ENCODE measurements at places on chromosomes 2 and 18.

- no peak for DNase-seq
Measured at GRCh38 chr18:50074404-50074803, 120.5 kb downstream of the MYO5B start.

DNA sequence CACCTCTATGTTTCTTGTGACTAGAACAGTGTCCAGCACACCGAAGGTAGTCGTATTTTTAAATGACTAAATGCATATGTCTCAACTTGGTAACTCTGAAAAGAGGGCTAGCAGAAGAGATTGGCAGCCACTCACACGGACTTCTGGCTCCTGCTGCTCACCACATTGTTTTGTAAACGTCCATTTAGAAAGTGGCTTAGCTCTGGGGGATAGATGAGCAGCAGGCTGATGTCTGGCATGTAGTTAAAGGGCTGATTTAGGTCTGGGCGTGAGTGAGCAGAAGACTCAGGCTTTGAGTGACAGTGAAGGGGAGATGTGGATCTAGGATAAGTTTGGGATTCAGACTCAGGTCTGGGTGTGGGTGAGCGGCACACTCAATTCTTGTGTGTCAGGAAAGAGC, 372.9 kb upstream of the HS6ST1 start:
- DNase-seq = no peak

DNA sequence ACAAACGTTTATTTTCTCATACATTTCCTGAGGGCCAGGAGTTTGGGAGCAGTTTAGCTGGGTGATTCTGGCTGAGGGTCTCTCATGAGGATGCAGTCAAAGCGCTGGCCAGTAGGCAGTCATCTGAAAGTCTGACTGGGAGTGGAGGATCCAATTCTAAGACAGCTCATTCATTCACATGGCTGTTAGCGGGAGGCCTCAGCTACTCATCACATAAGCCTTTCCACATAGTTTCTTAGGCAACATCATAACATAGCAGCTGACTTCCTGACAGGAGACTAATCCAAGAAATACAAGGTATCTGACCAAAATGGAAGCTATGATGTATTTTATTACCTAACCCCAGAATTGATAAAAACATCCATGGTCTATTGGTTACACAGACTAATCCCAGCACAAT, 2.9 kb upstream of the MRPL44 start:
- DNase-seq = no peak

DNA sequence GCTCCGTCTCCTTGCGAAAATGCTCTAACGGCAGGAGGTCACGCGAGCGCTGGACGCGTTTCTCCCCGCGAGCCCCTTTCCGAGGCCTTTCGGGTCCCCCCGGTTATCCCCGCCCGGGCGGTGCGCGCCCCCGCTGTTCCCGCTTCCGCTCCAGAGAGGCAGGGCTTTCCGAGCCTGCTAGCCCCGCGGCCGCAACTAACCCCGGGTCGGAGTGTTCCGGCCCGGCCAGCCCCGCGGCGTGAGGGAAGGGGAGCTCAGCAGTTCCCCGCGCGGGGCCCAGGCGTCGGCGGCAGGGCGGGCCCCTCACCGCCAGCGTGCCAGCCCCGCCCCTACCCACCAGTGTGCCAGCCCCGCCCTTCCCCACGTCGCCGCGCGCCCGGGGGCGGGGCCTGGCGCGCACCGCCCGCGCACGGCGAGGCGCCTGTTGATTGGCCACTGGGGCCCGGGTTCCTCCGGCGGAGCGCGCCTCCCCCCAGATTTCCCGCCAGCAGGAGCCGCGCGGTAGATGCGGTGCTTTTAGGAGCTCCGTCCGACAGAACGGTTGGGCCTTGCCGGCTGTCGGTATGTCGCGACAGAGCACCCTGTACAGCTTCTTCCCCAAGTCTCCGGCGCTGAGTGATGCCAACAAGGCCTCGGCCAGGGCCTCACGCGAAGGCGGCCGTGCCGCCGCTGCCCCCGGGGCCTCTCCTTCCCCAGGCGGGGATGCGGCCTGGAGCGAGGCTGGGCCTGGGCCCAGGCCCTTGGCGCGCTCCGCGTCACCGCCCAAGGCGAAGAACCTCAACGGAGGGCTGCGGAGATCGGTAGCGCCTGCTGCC, at the start of gene MSH6:
TSS of gene MSH6 (plus strand) at position 475 of the 815 bp plus-strand sequence. CDS start at position 564, 89 bp downstream.
- DNase-seq = peak; percentile 92

GRCh38 chr2:134952608-134953007, 34.0 kb downstream of the CCNT2 start:
- DNase-seq = no peak

- DNase-seq = no peak
Measured at GRCh38 chr2:225090746-225091145, 48.5 kb upstream of the DOCK10 start.

DNA sequence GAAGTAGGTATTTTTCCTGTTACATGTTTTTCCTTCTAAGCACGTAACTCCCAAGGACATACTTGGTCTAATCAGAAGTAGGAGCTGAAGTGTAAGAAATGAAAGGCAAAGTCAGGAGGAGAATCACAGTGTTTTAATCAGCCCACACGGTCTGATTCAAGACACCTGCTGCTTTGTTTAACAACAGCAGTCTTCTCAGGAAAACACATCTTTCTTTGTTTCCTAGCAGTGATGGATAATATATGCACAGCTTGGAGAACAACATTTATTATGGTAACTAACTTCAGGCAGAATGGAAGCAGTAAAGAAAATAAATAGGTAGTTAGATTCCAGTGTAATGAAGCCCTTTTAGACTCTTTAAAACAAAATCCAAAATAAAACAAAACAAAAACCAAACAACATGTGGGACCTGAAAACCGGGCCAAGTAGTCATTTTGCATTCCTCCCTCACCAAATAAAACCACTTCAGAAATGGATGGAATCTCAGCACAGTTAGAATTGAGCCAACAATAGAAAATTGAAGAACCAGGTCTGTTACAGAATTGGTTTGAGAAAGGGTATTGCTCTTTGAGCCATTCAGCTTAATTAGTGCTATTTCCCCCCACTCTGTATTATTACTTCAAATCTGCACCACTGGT, 61.1 kb upstream of the UGP2 start:
- no peak for DNase-seq

- no peak for DNase-seq
Measured at GRCh38 chr2:60811491-60812375, 55.7 kb downstream of the PAPOLG start.

GRCh38 chr2:164141271-164141670, 405.5 kb upstream of the FIGN start:
- no peak for DNase-seq

GRCh38 chr2:140454717-140455116, 1674.5 kb upstream of the NXPH2 start:
- no peak for DNase-seq

DNA sequence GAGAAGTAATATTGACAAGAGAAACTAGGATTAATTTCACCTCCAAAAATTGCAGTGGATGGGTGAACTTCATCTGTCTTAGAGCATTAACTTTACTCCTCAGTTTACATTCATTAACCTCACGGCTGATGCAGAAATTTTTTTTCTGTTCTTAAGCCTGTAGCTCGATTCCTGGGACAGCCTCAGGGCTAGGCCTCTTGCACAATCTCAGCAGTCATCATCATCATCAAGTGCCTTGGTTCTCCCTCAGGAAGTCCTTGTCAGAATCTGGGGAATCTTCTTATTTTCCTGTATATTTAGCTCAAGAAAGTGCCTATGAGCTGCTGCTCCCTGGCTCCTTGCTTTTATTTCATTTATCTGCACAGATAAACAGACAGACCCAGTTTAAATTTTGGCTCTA, 1272.2 kb upstream of the LRRTM1 start:
- DNase-seq = no peak

DNA sequence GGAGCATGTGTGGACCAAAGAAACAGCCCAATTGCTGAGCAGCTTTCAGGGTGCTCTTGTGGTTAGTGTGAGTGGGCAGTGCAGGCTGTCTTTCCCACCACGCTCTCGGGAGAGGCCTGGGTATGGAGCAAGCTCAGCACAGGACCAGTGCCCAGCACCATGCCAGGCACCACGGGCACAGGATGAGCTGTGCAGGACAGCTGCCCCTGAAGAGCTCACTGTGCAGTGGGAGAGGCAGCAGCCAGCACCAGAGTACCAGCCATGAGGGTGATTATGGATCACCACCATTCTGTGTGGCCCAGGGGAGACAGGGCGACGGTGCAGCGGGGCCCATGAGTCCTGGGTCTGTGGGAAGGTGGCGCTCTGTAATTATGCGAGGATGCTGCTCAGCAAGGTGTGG, 29.7 kb upstream of the FAHD2A start:
- no peak for DNase-seq

- no peak for DNase-seq
Measured at GRCh38 chr2:238255151-238255551, 15.3 kb upstream of the HES6 start.

- no peak for DNase-seq
Measured at GRCh38 chr18:11419338-11419737, 190.1 kb upstream of the SLC35G4 start.

DNA sequence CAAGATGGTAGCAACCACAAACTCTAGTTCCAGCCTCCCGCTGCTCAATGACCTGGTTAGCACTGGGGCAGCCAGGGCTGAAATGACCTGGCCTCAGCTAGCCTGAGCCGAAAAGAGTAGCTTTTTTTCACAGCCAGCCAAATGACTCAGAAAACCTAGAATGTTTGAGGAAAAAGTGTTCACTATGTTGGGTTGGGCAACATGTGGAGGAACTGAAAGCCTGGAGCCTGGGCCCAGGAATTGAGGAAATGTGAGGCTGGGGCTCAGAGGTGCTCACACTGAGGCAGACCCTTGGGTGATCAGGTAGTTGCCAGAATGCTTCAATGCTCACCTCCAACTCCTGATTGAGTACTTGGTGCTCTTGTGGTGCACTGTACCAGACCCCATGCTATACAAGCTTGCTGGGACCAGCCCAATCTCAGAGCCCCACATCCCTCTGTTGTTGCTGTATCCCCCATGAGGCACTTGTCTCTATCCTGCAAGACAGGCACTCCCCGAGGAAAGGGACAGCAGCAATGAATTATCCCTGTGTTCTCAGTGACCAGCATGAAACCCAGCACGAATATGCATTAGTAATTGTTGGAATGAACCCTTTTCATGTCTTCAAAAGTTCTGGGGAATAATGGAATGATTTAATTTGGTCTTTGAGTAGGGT, 116.2 kb downstream of the USP34 start:
- no peak for DNase-seq

DNA sequence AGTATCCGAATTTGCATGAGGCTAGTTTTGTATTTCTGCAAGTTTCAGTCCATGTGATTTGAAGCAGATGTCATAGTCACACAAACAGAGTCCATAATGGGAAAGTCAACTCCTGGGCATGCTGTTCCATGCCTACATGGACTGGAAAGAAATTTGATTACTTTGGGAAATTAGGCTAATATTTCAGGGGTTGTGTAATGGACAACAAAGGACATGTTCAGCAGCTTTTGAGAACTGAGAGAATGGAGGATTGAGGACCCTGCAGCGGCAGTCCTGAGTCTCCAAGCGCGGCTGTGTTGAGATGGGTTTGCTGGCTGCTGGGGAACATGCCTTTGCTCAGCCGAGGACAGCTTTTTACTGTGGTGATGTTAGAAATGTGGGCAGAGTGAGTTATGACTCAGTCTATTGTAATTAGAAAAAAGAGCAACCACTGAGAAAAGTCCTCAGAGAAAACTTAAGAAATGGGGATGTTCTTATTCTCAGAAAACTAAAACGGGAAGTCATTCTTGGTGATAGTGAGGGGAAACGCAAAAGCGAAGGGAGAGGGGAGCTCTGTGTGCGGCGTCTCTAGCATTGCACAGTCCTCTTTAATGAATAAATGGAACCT, 149.2 kb downstream of the FAM210A start:
- no peak for DNase-seq

DNA sequence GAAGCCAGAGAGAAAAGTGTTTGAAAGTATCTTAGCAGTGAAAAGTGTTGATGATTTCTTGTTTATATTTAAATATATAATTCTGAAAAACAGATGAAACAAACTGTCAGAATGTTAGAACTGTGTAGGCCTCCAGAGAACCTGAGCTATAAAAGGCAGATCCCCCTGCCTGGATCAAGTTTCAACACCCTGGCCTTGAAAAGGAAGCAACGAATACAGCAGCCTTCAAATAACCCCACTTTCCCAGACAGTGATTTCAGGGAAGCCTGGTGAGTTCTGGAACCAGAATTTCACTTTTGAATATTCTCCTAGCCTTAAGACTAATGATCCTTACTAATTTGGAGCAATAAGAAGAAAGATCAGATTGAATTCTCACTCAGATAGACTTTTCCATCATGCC, 13.3 kb upstream of the TRIM43 start:
- no peak for DNase-seq

GRCh38 chr2:44016282-44016681, 20.5 kb upstream of the LRPPRC start:
- peak; percentile 62 for DNase-seq

- DNase-seq = no peak
Measured at GRCh38 chr18:10877987-10878386, 271.4 kb downstream of the PIEZO2 start.

GRCh38 chr18:60122339-60122738, 222.5 kb downstream of the PMAIP1 start:
- no peak for DNase-seq

DNA sequence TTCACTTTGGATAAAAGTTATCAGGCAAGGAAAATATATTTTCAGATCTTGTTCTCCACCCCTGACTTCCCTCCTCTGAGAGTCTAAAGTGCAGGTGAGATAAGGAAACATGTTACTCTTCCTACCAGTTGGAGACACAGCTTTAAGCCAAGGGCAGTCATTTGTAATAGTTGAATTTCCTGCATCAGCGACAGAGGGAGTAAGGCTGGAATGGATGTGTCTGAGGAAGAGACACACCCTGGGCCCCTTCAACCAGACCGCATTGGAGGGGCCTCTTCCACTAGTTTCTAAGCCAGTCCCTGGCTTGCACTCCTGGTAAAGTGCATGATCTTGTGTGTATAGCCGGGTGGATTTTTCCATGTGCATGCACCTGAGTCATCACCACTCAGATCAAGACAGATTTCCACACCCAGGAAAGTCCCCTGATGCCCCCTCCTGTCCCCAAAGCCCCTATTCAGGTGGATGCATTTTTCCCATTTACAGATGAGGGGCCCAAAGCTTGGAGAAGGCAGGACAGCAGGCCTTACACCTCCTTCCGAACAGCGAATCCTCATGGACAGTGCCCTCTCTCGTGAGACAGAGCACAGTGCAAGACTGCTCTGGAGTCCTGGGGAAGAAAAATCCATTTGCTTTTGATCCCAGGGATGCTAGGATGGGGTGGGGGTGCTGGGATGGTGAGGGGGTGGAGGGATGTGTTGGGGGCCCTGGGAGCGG, 66.7 kb upstream of the SH3RF3 start:
- no peak for DNase-seq

DNA sequence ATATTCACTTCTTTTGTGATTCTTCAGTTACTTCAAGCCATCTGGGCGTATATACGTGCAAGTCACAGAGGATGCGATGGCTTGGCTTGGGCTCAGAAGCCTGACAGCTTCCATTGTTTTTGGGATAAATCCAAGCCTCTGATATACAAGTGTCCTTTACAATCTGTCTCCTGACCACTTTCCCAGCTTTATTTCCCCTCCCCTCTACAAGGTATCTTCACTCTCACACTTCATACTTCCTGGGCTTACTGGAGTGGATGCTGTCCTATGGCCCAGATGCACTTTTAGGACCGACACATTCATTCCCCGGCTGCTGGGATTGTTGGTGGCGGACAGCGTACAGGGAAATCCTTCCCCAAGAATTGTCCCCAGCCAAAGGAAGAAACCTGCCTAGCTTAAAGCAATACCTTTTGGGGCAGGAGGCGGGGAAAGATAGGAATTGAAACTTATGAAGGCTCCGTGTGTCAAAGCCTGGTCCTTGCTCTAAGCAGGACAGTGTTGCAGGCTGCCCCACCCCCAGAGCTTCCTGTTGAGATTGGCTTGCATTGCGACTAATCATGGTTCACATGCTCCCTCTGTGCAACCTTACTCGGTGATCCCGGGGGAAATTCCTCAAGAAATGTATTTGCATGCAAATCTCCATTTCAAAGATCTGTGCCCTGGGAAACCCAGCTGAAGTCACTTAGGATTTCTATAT, 802.9 kb upstream of the ID2 start:
- no peak for DNase-seq

Measured in neuronal stem cell (in vitro differentiated cells).